Left lung (tissue), 14 donors: ENCODE measurements at places on chromosomes 6 and 20. TPM values are rescaled to one million over a fixed set of nuclear protein-coding genes. Genes with fewer than 3 reads are reported as not detected.

DNA sequence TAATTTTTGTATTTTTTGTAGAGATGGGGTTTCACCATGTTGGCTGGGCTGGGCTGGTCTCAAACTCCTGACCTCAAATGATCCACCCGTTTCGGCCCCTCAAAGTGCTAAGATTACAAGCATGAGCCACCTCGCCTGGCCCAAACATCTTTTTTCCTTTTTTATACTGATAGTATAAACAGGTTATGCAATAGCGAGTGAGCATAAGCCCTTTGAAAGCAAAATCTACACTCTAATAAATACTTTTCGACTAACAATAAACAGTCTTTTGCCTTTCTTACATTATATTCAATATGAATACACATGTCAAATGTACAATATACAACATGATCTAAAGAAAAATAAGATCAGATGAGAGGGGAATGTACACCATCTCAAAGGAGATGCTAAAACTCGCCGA is 38.7 kb downstream of the KIF13A start:
- H3K4me1 ChIP-seq: no peaks in the 10 kb centered on the region
- peaks cover 4% of the 10 kb centered on the region for H3K36me3 ChIP-seq
- H3K27me3 ChIP-seq: no peaks in the 10 kb centered on the region
- DNase-seq: no peak

DNA sequence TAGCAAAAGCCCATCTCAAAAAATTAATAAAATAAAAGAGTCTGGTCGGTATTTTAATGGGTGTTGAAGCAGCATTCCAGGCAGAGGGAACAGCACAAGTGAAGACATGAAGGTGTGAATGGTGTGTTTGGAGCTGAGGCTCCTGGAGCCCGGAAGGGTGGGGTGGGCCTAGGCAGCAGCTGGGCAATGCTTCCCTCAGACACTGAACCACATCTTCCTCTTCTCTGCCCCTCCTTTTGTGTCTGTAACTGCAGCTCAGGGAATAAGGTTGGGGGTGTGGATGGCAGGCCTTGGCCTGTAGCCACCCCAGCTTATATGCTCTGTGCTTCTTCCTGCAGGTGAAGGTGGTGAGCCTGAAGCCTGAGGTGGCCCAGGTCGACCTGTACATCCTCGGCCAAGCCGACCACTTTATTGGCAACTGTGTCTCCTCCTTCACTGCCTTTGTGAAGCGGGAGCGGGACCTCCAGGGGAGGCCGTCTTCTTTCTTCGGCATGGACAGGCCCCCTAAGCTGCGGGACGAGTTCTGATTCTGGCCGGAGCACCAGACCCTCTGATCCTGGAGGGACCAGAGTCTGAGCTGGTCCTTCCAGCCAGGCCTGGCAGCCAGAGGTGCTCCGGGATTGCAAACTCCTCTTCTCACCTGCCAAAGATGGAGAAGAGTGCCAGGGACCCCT is 26.6 kb downstream of the POFUT1 start:
- H3K4me1 ChIP-seq: no peaks in the 10 kb centered on the region
- H3K27ac ChIP-seq: peak overlapping the region; percentile 35
- no peak for DNase-seq
- no peak overlapping the region for H3K4me3 ChIP-seq

DNA sequence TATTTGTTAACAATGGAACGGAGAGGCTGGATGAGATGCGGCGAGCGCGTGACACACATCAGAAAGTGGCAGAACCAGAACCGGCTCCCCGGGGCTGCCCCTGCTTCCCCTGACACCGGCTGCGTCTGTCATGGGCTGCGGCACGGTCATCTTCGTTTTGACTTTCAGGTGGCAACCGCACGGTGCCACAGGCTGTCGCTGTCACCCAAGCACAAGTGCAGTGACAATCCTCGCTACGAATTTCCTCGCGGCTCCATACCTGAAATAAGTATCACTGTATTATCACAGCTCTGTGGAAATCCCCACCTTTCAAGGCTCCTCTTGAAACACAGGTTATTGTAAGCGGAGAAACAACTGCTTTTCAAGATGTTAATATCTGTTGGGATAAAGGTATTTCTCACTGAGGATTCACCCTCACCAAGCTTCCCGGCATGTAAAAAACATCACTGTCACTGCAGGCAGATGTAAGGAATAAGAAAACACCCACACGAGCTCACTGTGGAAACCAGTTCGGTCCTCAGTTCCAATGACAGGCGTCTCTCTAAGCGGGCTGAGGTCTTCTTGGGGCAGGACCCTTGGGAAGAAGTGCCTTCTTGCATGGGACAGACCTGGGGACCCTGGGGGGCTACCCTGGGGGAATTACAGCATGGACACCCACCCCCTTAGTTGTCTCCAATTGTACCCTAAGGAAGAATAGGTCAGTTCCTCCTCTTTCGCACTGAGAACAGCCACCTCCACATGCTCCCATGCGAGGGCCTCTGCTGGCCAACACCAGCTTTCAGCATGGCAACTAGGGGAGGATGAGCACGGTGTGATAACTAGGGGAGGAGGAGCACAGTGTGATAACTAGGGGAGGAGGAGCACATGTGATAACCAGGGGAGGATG is 86.3 kb downstream of the DACT2 start:
- no peaks in the 10 kb centered on the region for H3K4me1 ChIP-seq
- H3K27ac ChIP-seq: no peak overlapping the region
- no peak for DNase-seq
- no peaks in the 10 kb centered on the region for H3K36me3 ChIP-seq
- H3K27me3 ChIP-seq: no peaks in the 10 kb centered on the region
- no peak overlapping the region for H3K4me3 ChIP-seq

DNA sequence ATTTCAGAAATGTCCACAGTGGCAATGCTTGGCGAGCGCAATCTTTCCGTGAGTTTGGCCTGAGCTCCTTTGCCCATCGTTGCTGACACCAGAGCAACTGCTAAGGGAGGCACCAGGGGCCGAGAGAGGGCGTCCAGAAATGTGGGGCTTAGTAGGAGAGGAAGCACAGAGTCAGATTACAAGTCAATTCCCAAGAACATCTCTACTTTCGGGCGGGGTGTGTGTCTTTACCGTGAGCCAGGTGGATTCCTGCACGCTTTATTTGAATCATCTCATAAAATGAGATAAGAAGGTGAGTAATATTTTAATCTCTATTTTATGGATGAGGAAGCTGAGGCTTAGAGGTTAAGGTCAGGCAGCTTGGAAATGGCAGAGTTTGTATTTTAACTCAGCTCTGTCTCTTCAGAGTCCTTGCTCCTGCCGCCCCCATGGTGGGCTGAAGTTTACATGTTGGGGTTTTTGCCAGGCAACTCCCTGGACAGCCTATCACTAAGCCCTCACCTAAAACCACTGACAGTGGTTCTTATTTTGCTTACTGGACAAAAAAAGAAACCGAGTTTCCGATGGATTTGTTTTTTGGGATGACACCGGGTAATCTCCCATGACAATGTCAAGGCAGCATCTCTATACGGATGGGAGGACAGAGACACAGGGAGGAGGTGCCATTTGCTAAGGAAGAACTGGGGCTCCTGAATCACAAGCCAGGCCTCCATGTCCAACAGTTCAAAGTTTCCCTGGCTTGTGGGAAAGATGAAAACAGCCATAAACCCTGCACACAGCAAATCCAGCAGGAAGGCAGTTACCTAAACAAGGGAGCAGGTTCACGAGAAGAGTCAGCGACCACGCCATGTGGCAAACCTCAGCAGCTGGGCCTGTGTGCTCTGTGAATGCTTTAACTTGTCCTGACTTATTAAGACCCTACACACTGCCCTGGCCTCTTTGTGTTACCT is 112.6 kb upstream of the SLC24A3 start:
- no peak for DNase-seq
- H3K36me3 ChIP-seq: no peaks in the 10 kb centered on the region
- no peaks in the 10 kb centered on the region for H3K27me3 ChIP-seq
- H3K4me1 ChIP-seq: no peaks in the 10 kb centered on the region

Gene ID1
- 297 TPM for total RNA-seq

Gene CGA
- total RNA-seq: not detected

DNA sequence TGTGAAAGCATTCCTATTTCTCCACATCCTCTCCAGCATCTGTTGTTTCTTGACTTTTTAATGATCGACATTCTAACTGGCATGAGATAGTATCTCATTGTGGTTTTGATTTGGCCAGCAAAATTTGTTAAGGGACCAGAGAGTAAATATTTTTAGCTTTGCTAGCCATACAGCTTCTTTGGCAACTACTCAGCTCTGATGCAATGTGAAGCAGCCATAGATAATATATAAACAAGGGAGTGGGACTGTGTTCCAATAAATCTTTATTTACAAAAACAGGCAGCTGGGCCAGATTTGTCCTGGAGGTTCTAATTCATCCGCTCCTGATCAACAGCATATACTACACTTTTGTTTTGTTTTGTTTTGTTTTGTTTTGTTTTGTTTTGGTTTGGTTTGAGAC is 202.9 kb downstream of the ZNF217 start:
- DNase-seq: no peak
- no peaks in the 10 kb centered on the region for H3K36me3 ChIP-seq
- H3K4me1 ChIP-seq: no peaks in the 10 kb centered on the region
- no peaks in the 10 kb centered on the region for H3K27me3 ChIP-seq
- no peak overlapping the region for H3K27ac ChIP-seq

Gene TDRD6
- total RNA-seq: 0.38 TPM

Gene HSPA12B
- total RNA-seq: 14.6 TPM

Gene PXDC1
- total RNA-seq: 50.8 TPM

Gene PTPRK
- 57.0 TPM for total RNA-seq

Gene CST2
- 0.39 TPM for total RNA-seq

Gene PRR3
- total RNA-seq: 5.7 TPM

DNA sequence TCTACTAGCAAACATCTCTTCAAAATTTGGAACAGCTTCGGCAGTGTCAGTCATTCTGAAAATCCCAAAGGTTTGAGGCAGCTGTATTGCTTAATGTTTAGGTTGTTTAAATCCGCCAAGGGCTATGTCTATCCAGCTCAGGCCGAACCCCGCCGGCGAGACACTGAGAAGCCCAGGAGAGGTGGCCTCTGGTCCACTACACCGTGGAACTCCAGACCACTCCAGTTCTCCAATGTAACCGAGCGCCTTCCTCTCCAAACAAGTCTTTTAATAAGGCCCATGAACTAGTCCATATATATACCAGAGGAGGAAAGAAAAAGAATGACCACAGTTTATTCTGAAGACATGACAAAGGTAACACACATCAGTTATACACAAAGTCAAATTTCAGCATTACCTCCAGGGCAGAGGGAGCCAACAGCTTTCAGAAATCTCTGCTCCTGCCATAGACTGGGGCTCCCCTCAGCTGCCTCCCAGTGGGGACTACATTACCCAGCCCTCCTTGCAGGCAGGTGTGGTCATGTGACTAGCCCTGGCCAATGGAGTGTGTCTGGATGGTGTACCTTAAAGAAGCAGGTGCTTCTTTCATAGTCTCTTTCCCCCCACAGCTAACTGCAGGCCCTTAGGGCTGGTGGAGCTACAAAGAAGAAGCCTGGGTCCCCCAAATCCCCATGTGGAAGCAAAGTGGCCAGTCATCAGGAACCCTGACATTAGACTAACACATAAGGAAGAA is at the start of gene RAMACL:
TSS of gene RAMACL (minus strand) at position 255 of the 733 bp plus-strand sequence. CDS start at position 54, 201 bp downstream.
- H3K27ac ChIP-seq: peak within 1 kb of the TSS; percentile 53
- DNase-seq: no peak
- no peak within 1 kb of the TSS for H3K4me3 ChIP-seq

Gene MBOAT1
- 20.7 TPM for total RNA-seq

DNA sequence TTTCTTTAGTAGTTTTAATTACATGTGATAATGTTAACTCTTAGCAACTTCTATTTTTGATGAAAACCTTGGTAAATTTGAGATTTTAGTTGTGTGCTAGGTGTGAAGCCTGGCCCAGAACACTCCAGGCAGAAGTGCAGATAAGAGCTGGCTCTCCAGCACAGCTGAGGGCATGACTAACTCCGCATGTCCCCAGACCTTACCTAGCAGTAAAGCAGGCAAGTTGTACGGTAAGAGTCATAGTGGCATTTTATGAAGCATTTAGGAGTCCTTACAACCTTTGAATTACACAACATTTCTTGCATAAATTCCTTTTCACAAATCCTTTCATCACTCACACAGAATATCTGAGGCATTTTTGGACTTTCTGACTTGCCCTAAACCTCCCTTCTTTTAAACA is 67.2 kb downstream of the OPRM1 start:
- no peak for DNase-seq
- H3K36me3 ChIP-seq: no peaks in the 10 kb centered on the region
- no peak overlapping the region for H3K27ac ChIP-seq
- H3K27me3 ChIP-seq: no peaks in the 10 kb centered on the region
- H3K4me3 ChIP-seq: no peak overlapping the region
